T-cell (primary cell): ENCODE measurements at places on chromosomes 12 and 14.

DNA sequence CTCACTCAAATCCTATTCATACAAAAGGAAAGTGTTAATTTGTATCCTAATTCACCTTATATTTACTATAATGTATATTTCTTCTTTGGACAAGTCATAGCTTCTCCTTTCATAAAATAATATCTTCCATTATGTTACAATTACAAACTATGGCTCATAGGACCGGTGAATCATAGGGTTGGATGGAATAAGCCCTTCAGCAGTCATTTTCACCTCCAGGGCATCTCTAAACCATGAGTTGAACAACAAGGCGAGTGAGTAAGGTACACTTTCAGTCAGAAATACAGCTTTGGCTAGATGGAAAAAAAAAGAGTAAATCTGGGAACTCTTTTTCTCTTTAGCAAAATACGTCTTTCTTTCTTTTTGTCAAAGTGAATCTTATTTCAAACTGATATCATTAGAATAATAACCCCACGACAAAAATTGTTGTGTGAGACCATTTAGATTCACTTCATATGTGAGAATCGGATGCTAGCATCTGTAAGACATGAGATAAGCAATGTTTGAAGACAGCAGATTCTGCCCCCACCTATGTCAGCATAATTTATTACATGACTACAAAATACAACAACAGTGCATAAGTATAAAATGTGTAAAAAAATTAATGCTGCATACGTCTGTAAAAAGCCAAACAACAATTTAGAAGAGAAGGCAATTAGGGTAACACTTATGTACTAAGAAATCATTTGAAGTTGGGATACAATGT is 184.4 kb upstream of the SLC38A2 start:
- DNase-seq = no peak

DNA sequence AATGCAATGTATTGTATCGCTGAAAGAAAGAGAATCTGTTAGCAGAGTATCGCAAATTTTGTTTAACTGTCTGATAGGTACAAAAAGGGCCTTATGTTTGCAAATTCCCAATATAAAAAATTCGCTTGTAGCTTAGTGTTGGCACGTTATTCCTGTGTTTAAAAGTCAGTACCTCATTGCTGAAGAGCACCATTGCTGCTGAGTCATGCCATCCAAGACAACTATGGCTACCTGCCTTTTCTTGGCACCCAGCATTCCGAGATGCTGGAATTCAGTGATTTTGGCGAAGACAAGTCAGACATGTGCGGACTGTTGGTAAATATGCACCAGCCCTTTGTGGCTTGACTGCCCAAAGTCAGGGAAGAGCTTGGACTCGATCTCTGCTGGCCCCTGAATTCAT is 149.5 kb upstream of the EEA1 start:
- no peak for DNase-seq

- DNase-seq = no peak
Observed at GRCh38 chr14:102058146-102058545, 28.7 kb downstream of the HSP90AA1 start.

DNA sequence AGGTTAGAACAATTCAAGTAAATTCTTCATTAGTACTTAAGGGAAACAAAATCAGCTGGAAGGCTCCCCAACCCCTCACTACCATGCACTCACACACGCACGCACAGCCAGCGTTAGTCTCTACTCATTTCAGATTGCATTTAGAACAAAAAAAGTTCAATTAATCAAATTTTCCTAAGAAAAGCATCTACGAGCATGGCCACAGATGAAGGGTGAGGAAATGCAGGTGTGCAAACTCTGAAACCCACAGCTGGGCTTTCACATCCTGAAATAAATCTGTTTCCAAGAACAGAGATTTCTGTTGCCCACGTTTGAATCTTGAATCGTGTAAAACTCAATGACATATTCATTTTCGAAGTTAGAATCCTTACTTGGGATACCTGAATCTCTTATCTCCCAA is 62.6 kb downstream of the SEL1L start:
- no peak for DNase-seq

DNA sequence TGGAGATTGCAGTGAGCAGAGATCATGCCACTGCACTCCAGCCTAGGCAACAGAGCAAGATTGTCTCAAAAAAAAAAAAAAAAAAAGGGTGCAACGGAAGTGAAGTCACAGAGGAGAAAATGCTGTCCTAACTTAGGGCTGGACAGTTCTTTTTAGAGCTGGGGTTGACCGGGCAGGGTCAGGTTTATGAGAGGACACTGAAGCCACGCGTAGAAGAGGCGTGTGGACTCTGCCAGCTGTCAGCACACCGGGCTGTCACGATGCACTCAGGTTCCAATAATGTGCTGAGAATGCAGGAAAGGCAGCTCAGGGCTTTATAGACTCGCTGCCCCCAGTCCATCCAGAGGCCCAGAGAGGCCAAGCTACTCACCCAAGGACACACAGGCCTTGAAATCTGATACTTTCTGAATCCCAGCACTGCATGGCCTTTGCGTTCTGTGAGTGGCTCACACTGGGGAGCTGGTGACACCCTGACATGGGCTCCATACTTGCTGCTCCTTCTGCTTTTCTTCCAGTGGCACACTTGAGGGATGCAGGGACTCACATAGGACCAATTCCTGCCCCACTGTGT is 28.9 kb upstream of the SPPL3 start:
- no peak for DNase-seq

DNA sequence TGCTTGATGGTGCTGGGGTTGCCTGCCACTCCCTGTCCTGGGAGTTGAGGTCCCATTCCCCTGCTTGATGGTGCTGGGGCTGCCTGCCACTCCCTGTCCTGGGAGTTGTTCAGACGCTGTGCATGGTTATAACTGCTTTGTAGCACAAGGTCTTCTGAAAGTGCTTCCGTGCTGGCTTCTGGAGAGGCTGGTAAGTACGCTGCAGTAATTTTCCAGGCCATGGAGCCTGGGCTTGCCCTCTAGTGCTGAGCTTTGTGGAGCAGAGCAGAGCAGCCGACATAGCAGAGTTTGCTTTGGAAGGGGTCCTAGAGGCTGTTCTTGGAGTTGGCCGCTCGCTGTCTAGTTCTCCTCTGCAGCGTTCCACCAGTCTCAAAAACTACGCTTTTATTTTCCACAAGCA is 6.3 kb downstream of the B4GALNT3 start:
- no peak for DNase-seq

DNA sequence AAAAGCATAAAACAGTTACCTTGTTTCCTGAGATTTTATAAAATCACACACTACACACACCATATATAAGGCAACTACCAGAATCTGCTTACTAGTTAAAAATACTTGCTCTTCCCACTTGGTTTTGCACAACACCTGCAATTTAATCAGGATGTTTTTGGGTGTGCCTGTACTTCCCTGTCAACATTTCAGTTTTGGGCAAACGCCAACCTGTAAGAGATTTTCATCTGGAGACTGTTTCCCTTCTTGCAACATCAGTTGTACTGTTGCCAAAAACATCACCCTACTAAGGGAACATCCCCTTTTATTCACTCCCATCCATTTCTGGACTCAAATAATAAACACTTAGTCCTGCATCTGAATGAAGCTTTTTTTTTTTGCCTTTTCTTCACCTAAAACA is 172.3 kb downstream of the DUSP6 start:
- DNase-seq = no peak

GRCh38 chr12:131013118-131013517 is 59.4 kb downstream of the ADGRD1 start:
- DNase-seq = no peak

GRCh38 chr12:131929581-131930456 is 743 bp downstream of the PUS1 start:
- no peak for DNase-seq

DNA sequence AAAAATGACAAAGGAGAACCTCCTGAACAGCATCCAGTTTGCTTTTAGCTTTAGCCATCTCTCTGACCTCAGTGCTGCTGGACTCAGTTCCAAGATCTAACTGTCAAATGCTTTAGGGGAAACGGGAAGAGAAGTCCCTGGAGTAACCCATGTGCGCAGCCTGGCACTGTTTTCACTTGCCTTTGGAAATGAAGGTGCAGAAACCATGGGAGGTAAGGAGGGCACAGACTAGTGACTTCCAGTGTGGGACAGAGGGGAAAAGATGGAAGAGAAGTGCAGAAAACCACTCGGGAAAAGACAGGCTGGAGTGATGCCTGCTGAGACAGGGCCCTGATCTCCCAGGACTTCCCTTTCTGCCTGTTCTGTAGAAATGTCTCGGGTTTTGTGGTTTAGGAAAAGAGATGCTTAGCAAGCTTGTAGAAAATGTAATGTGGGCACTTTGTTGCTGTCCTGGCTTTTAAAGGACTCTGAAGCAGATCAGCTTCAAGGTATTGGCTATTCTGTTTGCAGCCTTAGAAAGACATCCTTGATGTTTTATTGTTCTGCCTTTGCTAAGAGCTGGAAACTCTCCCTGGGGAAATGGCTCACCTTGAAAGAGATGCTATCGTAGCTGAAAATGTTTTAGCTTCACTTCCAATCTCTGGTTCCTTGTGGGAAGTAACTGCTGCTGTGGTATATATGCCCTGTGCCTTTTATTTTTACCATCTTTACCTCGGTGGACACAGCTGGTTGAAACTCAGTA is 124.6 kb upstream of the HIF1A start:
- no peak for DNase-seq

- no peak for DNase-seq
Observed at GRCh38 chr14:51735851-51736250, 84.1 kb downstream of the FRMD6 start.

DNA sequence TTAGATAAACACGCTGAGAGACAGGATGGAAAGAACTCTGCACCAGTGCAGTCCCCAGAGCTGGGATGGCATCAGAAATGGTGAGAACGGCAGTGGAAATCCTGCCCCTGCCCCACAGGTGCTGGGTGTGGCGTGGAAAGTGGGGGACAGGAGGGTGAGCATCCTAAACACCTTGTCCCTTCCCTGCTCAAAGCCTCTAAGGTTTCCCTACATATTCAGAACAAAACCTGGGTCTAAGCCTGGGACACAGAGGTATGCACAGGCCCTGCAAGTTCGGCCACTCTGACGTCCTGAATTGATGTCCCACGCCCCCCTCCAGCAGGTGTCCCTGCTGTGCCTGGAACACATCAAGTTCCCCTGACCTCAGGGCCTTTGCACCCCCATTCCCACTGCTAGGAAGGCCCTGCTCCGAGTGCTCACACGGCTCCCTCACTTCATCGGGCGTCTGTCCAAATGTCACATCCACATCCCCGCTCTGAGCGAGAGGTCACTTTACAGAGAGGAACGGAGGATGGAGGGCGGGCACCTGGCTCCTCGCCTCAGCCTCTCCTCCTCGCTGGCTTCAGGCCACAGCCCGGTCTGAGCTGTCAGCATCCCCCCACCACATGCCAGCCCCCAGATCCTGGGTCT is 38.5 kb upstream of the SFSWAP start:
- DNase-seq = no peak

DNA sequence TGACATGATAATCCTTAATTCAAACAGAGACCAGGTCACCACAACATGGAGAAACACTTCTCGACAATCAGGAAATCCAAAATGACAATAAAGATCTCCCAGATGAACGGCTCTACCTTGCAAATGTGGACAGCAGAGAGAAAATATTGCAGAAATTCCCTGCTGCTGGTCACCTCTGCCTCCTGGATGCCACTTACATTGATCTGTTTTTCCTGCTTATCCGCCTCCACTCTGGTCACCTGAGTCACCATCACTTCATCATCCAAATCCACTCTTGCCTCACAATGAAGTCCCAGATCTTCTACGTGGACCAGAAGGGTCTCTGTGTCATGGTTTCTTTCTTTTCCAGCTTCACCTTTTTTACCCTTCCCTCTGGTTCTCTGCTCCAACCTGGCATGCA is 21.1 kb downstream of the TTC9 start:
- DNase-seq = no peak

DNA sequence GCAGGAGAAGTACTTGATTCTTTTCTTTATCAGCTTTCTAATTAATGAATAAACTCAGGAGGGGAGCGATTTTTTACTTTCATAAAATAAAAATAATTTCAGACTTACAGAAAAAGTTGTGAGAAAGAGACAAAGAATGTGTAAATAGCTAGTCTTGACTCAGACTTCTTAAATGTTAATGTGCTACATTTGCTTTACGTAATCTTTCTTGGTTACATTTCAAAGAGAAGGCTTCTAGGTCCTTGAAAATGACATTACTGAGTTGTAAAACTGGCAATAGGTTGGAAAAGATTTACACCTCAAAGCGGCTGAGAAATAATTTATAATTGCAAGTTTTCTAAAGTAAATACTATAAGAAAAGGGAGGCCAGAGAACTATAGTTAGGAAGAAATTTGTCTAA is 28.6 kb downstream of the GABARAPL1 start:
- no peak for DNase-seq

DNA sequence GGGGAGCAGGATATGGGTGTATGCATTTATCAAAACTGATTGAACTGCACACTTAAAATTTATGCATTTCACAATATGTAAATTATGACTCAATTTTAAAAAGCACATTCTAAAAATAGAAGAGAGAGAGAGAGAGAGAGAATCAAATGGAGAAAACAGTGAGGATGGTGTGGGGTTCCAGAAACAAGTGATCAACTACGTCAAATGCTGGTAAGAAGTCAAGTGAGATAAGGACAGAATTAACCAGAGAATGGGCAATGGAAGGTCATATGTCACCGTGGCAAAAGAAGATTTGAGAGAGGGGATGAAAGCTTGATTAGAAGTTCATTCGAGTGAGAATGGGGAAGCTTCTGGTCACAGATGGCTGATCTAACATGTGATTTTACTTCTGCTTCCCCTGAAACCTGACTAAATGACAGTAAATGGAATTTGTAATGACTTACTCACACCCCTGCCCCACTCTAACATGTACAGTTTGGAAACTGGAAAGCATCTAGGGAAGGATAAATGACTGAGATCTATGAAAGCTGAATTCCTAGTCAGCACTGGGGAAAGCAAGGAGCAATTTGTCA is 276.5 kb upstream of the AMIGO2 start:
- no peak for DNase-seq

DNA sequence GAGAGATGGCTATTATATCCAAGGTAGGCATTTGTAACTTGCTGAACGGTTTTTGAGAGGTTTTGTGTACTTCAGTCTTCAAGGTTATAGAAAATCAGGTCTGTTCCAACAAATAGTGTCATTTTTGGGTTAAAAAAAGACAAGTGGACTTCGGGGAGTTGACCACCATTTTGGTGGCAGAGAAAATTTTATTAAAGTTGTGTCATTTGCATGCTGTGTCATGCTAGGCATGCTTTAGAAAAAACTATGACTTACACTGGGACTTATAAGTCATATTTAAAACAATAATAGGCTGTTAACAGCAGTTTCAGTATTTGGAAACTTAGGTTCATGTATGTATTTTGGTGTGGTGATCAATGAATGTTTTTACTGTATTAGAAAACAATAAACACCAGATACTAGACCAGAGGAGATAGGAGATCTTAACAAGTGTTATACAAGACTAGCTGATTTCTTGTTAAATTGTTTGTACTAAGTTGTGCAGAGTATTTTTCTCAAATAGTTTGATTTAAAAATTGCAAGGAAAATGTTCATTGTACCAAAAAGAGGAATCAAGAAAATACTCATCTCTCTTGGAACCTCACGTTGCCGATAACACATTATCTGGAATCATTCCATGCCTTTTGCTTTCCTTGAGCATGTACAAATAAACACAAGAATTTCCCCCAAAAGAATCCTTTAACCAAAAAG is 1.4 kb downstream of the RAN start:
- no peak for DNase-seq
